ENCODE measurements at places on chromosomes 16 and 17.

DNA sequence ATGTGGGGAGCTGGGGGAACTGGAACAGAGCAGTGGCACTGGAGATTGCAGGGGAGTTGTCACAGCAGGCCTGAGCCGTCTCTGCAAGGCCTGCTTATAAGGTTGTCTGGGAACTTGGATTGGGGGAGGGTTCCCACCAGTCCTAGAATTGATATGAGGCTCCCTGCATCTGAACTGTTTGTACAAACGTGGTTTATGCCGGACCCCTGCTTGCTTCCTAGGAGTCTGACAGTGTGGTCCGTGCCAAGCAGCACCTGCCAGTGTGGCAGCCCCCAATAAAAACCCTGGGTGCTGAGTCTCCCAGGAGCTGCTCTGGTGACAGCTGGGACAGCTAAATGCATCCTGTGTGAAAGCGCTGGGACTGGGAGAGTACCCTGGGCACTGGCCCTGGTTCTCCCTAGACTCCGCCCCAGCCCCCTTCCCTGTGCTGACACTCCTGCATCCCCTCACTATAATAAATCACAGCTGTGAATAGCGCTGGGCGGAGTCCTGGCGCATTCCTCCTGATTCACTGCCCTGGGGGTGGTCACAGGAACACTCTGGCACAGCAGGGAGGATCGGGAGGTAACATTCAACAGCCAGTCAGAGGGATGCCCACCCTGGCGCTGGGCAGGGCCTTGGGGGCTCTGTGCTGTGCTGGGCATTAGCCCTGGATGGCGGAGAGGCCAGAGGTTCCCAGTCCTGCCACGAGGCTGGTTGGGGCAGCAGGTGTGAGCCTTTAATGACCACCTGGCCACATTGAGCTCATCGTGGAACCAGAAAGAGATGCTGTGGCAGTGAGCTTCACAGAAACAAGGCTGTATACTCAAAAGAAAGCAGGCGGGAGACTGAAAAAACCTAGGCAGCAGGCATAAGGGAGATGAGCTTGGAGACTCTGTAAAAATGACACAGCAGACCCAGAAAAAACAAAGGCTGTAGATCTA is 45.6 kb downstream of the RMI2 start:
- no peak for DNase-seq

DNA sequence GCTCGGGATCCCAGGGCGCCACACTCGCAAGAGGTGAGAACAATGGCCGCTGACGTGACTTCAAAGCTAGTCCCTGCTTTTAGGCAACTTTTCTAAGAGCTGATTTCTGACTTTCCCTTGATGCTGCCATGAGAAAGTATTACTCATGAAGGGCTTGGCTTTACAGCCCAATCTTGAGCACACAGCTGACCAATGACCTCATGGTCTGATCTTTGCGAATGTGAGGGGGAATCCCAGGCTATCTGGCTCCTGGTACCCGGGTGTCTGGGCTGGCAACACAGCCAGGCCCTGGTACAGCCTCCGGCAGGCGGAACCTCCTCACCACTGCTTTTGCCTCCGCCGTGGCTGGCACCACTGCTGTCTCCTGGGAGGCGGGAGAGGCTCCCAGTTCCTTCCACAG is 17.5 kb downstream of the NDUFAF8 start:
- DNase-seq: no peak

GRCh38 chr17:69062860-69063581 is 2.3 kb upstream of the ABCA9 start:
- no peak for DNase-seq

DNA sequence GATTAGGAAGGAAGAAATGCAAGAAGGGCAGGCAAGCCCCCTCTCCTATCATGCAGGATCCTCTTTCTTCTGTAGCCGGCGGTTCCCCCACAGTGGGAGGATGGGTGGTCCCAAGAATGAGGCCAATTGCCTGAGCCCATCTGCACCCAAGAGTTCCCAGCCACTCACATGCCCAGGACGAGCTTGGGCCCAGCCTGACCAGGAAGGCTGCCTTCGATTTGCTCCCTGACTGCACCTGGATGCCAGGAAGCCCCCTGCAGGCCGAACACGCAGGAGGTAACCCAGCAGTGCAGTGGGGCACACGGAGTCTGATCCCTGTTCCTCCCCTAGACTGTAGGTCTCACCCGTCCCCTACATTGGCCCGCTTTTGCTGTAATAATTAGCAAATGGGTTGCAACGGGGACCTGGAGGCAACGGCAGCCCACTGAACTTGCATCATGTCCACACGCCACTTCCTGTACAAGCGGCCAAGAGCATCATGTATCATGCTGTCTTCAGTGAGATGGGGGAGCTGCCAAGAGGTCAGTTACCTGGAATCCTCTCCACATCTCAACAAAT is 67.5 kb downstream of the AMFR start:
- peak; percentile 16 for DNase-seq

DNA sequence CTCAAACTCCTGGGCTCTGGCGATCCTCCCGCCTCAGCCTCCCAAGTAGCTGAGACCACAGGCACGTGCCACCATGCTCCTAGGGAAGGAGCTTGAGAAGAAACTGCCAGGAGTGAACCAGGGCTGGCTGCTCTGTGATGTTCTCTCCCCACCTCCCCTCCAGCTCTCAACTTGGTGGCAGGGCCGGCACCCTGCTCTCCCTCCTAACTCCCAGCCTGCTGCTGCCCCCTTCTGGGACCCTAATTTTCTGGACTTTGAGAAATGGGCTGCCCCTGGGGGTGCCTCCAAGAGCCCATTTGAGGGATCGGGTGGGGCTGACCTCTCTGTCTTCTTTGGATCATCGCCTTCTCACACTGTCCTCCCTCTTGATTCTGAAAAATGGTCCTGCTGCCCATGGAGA is 14.9 kb upstream of the STAT3 start:
- peak; percentile 47 for DNase-seq

GRCh38 chr16:68252383-68252782 is 7.2 kb downstream of the PLA2G15 start:
- no peak for DNase-seq

- DNase-seq: peak; percentile 49
Measured at GRCh38 chr16:1526608-1527555, 6.6 kb upstream of the TMEM204 start.

DNA sequence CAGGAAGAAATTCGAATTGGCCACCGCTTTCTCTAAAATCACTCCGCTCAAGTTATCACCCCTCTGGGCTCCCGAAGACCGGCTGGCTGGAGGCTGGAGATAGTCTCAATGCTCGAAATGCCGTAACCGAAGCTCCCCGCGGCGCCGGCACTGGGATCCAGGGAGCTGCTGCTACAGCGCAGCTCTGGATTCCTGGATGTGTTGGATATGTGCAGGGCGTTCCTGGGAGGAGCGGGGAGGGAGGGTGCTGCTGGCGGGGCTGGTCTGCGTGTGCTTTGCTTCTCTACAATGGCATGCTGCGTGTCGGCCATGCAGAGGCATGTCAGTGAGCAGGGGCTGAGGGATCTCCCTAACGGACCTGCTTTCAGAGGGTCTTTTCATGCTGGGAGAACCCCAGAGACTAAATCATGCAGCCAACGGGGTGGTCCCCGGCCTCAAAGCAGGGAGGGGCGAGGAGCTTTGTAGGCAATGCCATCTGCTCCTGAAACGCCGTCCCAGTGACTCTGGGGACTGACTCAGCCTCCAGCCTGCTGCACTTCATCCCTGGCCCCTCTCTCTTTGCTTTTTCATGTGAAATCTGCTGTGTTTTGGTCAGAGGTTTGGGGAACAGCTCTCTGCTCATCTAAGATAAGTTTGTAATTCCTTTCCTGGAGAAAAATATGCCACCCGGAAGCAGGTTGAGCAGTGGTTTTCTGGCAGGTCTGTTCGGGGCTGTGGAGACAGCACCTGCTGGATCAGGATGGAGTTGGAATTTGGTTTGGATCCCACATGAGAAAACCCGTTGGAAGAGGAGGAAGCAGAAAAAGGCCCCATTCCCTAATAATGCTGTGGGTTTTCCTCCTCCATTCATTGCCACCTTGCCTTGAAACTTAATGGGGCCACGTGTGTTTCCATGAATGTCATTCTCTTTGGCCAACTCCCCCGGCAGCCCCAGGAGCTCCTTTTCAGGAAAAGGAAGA is 311.4 kb downstream of the SEC14L1 start:
- peak; percentile 46 for DNase-seq

DNA sequence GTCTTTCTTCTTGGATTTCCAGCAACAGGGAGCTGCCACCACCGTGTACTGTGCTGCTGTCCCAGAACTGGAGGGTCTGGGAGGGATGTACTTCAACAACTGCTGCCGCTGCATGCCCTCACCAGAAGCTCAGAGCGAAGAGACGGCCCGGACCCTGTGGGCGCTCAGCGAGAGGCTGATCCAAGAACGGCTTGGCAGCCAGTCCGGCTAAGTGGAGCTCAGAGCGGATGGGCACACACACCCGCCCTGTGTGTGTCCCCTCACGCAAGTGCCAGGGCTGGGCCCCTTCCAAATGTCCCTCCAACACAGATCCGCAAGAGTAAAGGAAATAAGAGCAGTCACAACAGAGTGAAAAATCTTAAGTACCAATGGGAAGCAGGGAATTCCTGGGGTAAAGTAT is 389.0 kb downstream of the MAF start:
- no peak for DNase-seq

GRCh38 chr17:62194401-62194800 is 129.3 kb upstream of the MED13 start:
- DNase-seq: no peak

GRCh38 chr16:49756775-49757558 is 98.9 kb downstream of the ZNF423 start:
- no peak for DNase-seq

- DNase-seq: no peak
Measured at GRCh38 chr16:54750249-54750648, 180.4 kb upstream of the IRX5 start.

DNA sequence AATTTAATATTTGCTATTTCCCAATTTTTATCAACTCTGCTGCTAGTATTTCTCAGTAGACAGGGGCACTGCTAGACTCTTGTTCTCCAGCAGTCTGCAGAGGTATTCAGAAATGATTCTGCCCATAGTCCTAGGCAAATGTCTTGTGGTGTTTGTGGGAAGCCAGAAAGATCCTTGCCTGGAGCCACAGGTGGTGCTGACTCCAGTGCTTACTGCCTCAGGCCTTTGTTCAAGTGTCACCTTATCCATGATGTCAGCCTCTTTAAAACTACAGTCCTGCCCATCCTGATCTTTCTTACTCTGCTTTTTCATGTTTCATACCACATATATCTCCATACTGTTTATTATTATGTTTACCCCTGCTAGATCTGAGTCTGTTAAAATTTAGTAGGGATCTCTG is 26.5 kb downstream of the ZSWIM7 start:
- no peak for DNase-seq

- no peak for DNase-seq
Measured at GRCh38 chr17:78347453-78347852, 12.4 kb downstream of the SOCS3 start.

DNA sequence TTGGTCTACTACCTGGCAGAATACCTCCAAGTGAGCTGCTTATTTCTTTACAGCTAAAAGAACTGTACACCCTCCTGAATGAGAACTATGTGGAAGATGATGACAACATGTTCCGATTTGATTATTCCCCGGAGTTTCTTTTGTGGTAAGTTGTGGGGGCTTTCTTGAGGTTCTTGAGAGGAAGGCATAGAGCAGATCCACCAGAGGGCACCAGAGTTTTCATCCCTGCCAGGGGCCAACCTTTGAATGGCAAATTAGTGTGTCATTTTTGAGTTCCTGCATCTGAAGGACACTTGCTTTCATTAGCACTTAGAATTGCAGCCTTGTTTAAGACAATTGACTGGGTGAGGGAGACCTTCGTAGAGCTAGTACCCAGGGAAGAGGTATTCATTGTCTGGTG is 35.0 kb downstream of the NMT1 start:
- DNase-seq: no peak

GRCh38 chr17:78135858-78136500 is 5.4 kb downstream of the TMC8 start:
- DNase-seq: no peak

DNA sequence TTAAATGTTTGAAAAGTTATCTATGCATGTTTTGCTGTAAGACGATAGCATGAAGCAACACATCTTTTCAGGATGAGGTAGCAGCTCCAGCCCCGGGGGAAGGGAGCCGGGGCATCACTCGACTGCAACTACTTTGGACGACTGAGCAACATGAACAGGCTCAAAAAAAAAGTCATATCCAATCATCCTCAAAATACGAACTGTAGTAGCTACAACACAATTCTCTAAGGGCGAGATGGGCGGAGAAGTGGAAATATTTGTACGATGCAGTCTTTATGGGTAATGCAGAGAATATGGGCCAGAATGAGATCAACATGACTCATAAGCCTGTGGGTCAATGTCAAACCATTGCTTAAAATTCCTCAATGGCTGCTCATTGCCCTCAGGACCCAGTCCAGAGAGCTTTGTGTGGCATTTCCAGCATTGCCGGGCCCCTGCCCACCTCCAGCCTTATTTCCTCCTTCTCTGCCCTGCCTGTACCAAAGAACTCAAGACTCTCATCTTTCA is 17.7 kb upstream of the SMURF2 start:
- DNase-seq: no peak

- DNase-seq: no peak
Measured at GRCh38 chr16:27407133-27407532, 5.2 kb downstream of the IL21R start.

- no peak for DNase-seq
Measured at GRCh38 chr17:4566785-4567184, 6.4 kb upstream of the GGT6 start.

GRCh38 chr16:47847220-47847970 is 308.4 kb downstream of the ABCC12 start:
- no peak for DNase-seq

- no peak for DNase-seq
Measured at GRCh38 chr16:74226338-74226954, 70.2 kb upstream of the PSMD7 start.

GRCh38 chr17:17127730-17128291 is 78.3 kb downstream of the PLD6 start:
- no peak for DNase-seq

DNA sequence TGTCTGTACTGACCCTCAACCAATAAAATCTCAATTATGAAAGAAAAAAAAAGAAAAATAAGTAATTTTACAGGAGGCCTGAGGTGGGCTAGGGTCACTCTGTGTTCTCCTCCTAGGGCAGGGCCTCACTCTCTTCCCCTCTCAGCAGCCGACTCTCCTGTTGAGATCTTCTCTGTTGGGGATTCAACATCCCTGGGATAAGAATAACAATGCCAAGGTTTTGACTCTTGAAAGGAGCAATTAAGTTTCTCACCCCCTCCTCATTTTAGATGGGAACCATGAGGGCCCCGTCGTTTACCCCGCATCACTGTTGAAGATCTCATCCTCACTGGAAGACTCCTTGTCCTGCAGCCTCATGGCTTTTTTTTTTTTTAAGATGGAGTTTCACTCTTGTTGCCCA is 21.5 kb upstream of the BRCA1 start:
- no peak for DNase-seq

DNA sequence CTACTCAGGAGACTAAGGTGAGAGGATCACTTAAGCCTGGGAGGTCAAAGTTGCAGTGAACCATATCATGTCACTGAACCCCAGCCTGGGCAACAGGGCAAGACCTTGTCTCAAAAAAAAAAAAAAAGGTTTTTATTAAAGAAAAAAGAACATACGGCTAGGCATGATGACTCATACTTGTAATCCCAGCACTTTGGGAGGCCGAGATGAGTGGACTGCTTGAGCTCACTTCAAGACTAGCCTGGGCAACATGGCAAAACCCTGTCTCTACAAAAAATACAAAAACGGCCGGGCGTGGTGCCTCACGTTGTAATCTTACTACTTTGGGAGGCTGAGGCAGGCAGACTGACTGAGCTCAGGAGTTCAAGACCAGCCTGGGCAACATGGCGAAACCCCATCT is 38.4 kb downstream of the RANBP10 start:
- DNase-seq: no peak
